ENCODE measurements at places on chromosomes 16 and 17.

DNA sequence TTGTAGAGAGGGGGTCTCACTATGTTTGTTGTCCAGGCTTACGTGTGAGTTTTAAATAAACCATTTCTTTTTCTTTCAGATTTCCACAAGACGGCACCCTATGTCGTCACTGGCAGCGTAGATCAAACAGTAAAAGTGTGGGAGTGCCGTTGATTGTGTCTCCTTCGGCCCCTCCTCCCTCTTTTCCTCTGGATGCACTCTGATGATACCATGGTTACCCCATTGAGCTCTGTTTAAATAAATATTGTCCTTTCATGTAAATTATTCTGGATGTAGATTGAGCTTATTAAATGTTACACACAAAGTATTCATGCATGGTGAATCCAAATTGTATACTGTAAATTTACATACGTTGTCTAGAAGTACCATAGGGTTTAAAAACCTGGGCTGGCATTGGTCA, 29.9 kb downstream of the CLUH start:
- no peak for DNase-seq

DNA sequence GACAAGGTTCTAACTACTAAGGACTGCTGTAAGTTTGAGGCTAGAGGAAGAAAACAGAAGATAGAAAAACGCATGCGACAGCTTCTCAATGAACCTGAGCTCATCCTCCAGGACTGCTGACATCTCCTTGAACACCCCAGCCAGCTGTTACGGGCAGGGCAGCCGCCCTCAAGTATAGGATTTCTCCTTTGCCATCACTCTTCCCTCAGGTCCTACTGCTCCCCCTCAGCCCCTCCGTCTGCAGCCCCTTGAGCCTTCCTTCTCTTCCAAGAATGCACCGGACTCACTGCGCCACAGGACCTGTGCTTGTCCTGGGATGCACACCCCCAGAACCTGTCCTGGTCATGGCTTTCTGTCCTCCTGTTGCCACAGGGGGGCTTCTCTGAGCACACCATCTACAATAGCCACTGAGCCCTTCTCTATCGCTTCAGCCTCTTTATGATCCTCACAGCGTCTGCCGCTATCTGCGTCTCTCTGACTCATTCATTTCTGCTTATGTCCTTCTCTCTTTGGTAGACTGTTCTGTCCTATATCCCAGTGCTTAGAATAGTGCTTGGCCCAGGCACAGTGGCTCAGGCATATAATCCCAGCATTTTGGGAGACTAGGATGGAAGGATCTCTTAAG, 15.7 kb upstream of the XYLT2 start:
- DNase-seq = no peak

DNA sequence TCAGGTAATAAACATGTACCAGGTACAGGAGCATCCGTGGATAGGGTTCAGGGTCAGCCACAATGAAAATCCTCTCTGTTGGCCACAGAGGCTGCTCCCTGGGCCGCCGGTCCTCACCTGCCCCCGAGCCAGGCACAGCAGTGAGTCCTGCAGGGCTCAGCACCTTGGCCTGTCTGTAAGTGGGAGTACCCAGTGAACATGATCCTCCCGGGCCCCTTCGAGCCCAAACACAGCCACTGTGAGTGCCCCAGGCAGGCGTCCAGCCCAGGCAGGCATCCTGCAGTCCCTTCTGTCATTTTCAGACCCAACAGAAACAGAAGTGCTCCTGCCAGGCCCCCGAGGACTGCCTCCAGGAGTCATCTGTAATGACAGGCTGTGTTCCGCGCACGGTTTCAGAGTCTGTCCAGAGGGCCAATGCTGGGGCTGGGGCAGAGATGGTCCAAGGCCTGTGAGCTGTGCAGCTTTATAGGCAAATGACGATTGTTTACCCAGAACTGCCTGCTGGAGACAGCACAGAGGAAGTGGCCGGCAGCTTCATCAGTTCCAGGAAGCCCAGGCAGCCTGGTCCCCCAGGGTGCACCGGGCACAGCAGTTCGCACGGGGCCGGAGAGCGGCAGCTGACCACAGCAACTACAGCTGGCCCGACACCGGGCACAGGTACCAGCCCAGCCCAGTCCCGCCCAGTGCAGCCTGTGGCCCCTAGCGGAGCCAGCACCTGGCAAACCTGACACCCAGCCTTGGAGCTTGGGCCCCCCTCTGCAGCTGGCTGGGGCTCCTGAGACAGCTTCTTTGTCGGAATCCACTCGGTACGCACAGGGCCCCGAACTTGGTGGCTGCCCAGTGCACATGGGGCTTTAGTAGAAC, 13.2 kb downstream of the SLC7A5 start:
- DNase-seq = no peak

GRCh38 chr16:19203374-19203966, 35.4 kb downstream of the SYT17 start:
- no peak for DNase-seq

DNA sequence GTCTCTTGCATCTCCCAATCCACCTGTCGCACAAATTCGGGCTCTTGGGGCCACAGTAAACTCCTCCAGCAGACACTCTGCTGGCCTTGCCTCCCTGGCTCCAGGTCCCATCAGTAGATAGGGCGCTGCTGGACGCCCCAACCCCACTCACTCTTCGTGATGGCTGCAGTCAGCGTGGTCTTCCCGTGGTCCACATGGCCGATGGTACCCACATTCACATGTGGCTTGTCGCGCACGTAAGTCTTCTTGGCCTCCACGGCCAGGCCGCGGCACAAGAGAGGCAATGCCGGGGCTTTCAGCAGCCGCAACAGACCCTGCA, 428 bp downstream of the TUFM start:
- no peak for DNase-seq

DNA sequence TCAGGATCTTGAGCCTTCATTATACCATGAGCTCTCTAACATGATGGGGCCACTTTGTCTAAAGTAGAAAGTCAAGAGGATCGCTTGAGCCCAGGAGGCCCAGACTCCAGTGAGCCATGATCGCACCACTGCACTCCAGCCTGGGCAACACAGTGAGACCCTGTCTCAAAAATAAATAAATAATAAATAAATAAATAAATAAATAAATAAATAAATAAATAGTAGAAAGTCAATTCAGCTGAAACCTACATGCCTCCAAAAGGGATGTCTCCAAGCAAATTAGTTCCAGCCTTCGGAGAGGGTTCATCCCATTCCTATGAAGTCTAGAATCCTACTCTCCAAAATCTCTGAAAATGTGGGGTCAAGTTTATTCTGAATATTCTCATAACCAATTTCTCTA, 26.0 kb downstream of the C17orf67 start:
- no peak for DNase-seq
